ENCODE measurements at places on chromosomes 3 and 15.

GRCh38 chr3:10284496-10284895 is 8.3 kb downstream of the GHRL start:
- no peak for DNase-seq

GRCh38 chr3:170062068-170062467 is 24.3 kb downstream of the GPR160 start:
- no peak for DNase-seq

GRCh38 chr15:58487041-58487723 is 55.4 kb downstream of the LIPC start:
- DNase-seq = no peak

GRCh38 chr15:54917312-54917711 is 279.4 kb downstream of the RSL24D1 start:
- no peak for DNase-seq

DNA sequence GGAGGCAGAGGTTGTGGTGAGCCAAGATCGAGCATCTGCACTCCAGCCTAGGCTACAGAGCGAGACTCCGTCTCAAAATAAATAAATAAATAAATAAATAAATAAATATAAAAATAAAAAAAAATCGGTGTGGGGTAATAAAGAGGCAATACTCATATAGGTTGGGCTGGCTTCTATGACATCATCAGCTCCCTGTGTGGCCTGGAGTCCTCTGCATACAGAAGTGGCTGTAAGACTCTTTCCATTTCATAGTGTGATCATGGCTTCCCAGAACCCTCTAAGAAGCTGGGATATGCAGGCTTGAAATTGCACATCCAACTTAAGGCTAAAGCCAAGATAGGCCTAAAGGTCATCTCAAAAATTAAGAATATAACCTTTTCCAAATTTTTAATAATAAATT is 101.6 kb downstream of the ZIC4 start:
- DNase-seq = no peak

DNA sequence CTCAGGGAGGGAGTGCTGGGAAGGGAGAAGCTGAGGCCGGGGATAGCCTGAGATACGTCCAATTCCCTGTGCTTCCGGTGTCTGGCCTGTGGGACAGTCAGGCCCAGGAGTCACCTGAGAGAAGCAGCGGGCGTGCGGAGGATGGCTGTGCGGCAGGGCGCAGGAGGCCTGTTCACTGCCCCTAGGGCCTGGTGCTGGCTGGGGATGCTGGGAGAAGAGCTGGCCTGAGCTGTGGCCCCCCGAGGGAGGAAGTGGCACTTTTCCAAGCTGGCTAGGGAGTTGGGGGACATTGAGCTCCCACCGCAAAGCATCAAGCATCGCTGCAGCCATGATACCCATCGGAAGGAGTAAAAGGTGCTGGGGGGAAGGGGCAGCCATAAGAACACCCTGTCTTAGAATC is 108.8 kb downstream of the CHST2 start:
- DNase-seq = no peak

DNA sequence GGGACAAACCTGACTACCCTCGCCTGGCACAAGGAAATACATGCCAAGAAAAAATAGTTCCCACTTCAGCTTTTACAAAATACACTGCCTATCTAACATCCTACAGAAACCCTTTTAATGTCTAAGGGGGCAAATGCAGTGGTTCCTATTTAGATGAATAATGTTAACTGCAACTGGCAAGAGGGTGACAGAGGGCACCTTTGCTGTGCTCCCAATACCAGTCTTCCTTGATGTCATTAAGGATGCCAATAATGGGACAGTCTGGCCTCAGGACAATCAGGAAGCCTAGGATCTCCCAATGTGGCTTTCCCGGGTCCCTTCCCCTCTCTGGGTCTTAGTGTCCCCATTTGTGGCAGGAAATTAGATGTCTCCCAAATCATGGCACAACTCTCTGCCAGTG is 13.9 kb downstream of the CSRNP1 start:
- no peak for DNase-seq

- DNase-seq = peak; percentile 97
These were observed 108.8 kb downstream of the FBN1 start for GRCh38 chr15:48536681-48537091.

- DNase-seq = peak; percentile 48
These were observed 165.5 kb downstream of the ZIC1 start for GRCh38 chr3:147574621-147575020.

DNA sequence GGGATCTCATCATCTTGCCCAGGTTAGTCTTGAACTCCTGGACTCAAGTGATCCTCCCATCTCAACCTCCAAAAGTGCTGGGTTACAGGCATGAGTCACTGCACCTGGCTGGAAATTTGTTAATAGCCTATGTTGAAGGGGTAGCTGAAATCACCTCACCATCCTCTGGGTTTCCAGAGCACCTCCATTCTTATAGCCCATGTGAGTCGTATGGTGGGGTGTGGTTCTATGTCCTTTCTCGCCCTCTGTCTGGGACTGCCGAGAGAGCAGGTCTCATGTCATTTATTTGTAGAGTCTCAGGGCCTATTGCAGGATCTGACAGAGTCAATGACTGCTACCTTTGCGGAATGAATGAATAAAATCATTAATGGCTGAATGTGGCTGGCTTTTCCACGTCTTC is 20.9 kb downstream of the CEMIP start:
- DNase-seq = no peak

DNA sequence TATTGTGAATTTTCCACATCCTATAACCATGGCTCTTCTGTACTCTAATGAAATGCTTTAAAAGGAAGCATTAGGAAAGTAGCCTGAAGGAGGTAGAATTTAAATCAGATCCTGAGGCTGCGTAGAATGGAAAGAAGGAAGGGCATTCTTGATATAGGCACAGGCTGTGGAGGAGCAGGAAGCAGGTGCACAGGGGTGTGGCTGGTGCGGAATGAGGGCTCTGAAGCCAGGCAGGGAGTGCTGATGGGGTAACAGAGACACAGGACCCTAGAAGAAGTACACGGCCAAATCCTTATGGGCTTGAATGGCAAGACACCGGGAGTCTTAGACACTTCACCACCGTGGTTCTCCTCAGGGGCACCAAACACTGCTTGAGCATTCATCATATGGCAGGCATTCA is 97.0 kb downstream of the MYLK start:
- no peak for DNase-seq

DNA sequence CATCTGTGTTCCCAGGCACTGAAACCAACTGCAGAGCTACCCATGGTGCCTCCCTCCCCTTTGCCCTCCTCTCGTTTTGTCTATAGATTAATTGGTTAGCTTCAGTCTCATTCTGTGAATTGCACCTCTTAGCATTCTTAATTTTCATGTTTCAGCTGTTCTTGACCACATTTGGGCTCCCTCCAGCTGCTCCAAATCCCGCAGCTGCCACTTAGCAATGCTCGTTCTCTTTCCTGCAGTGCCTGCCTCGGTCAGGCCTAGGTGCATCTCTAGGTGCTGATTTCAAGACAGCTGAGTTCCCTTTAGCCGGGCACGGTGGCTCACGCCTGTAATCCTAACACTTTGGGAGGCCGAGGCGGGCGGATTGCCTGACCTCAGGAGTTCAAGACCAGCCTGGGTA is 47.0 kb upstream of the SMAD3 start:
- no peak for DNase-seq

DNA sequence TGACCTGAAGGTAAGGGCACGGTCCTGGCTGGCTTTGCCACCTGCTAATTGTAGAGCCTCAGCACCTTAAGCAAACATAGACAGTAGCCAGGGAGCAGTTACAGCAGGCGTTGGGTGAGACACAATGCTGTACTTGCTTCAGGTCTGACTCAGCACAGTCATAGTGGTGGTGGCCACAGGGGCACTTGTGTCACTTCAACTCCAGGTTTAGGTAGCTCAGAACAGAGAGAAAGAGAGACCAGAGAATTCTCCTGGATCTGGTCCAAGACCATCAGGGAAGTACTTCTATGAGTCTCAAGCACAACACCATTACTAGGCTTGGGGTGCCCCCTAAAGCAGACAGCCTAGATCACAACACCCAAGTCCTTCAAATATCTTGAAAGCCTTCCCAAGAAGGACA is 204.4 kb downstream of the OTOL1 start:
- peak; percentile 11 for DNase-seq

GRCh38 chr15:39555885-39556284 is 25.0 kb upstream of the THBS1 start:
- no peak for DNase-seq

DNA sequence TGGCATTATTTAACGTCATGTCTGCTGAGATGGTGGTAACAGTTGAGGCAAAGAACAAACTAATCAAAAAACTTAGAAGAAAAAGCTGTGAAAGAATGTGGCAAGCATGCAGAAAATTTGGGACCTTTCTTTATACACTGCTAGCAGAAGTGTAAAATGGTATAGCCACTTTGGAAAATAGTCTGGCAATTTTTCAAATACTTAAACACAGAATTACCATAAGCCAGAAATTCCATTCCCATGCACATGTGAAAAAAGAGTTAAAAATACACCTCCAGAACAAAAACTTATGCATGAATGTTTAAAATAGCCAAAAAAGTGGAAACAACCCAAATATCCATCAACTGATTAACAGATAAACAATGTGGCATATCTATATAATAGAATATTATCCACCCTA is 613.3 kb downstream of the TBL1XR1 start:
- DNase-seq = no peak

DNA sequence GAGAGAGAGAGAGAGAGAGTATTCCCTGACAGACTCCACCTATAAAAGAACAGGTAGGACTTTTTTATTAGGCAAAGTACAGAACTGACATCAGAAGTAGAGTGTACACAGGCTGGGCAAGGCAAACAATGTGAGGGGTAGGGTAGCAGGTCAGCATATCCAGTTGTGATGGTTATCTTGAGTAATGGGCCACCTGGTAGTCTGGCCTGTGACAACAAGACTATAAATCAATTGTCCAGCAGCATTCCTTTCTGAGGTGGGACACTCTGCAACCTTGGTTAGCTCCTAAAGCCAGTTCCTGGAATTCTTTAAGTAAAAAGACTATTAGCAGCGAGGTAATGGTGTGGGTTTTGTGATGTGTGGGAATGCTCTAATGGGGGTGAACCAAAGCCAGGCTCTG is 14.9 kb upstream of the TMCC1 start:
- no peak for DNase-seq

DNA sequence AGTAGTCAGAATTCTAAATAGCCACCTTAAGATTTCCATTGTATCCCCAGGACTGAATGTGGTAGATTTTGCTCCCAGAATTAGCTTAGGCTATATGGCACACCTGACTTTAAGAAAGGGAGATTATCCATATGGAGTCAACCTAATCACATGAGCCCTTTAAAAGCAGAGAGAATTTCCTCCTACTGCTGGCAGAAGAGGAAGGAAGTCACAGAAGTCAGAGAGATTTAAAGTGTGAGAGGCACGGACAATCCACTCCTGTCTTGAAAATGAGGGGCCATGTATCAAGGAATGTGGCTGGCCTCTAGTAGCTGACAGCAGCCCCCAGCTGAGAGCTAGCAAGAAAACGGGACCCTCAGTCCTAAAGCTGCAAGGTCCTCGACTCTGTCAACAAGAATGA is 26.8 kb downstream of the LRRC31 start:
- no peak for DNase-seq

- DNase-seq = no peak
These were observed 34.3 kb downstream of the AMOTL2 start for GRCh38 chr3:134339913-134340312.

- peak; percentile 70 for DNase-seq
These were observed 279.3 kb upstream of the LRRFIP2 start for GRCh38 chr3:37453393-37454389.

DNA sequence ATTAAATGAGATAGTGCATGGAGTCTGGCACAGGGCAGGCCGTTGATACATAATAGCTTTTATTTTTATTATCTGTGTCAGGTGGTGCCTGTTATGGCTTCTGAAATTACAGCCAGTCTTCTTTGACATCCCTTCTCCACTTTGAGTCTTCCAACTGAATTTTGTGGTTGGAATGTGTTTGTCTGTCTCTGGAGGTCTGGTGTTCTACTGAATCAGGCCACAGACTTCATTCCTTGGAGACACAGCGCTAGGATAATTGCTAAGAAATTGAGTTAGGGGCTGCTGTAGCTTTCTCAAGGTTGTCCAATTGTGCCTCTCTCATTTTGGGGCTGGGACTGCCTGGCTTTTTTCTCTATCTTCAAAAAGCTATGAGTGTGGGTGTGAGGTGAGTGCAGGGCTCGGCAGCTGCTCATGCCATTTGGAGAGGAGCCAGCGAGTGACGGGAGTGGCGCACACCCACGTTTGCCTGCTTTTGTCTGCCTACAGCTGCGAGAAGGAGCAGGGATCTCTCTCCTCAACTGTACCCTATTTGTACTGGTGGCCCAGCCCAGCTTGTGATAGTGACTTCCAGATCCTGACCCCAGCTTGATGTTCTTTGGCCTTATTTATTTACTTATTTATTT is 49.8 kb upstream of the SYN2 start:
- peak; percentile 22 for DNase-seq

DNA sequence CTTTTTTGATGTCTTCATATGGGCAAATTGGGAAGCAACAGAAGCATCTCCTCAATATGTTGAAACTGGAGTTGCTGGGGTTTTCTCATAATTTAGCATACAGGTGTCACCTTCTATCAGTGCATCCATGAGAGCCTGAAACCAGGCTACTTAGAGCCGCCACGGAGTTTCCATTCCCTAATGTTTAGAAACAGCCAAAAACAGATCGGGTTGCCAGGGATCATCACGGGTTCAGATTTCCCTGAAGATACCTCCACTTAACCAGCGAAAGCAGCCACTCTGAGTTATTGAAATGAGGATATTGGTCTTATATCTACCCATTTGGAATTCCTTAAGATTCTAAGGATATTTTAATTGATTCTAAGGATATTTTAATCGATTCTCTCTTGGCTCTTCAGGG is 14.5 kb downstream of the TERB2 start:
- DNase-seq = peak; percentile 4

- DNase-seq = no peak
These were observed 360.1 kb downstream of the SHQ1 start for GRCh38 chr3:72487946-72488737.

DNA sequence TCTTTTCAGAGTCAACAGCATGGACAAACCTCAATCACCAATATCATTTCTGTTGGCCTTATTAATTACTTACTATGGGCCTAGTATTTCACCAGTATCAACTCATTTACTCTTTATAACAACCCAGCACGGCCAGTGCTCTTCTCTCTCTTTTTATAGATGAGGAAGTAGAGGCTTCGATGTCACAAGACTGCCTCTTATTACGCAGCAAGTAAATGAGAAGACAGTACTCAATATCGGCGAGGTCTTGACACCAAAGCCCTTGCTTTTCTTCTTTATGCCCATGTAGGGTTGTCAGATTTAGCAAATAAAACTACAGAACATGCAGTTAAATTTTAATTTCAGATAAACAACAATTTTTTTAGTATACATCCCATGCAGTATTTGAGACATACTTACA is 99.0 kb upstream of the KCNMB2 start:
- DNase-seq = peak; percentile 11

DNA sequence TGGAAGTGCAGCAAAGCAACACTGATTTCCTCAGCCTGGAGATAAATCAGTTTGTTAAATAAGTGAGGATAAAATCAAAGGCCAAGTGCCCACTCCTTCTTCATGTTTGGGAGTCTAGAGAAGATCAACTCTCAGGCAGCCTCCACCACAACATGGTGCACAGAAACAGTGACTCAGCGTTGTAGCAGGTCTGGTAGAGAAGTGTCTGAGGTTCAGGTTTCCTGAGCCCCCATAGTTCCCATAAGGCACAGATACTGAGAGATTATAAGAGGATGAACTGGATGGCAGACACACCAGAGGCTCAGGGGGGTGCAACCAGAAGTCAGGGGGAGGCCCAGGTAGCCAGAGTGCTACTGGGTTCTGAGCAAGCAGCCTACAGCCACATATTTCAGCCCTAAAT is 166.7 kb downstream of the FRMD5 start:
- no peak for DNase-seq

- peak; percentile 11 for DNase-seq
These were observed 388.3 kb downstream of the FEZF2 start for GRCh38 chr3:61985020-61985419.

Measured in muscle of leg (tissue), 16 donors.